ENCODE measurements at places on chromosomes 5 and 9. TPM values are rescaled to one million over a fixed set of nuclear protein-coding genes. Genes with fewer than 3 reads are reported as not detected.

DNA sequence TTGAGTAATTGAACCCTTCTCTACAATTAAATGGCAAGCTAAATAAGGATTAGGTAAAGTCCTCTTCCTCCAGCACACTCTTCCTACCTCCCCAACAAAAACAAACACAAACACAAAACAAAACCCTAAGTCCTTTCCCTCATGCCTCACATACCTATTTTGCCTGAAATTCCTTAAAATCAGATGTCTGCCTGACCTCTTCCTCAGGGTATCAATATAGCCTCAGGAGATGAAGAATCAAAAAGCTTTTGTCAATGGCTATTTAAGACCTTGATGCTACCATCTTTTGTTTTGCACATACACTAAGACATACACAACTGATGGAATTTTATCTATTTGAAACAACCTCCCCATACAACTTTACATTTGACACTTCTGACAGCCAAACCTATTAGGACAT, 75.1 kb downstream of the TUSC1 start:
- H3K4me3 ChIP-seq = no peak overlapping the region
- DNase-seq = no peak
- no peaks in the 10 kb centered on the region for H3K4me1 ChIP-seq
- H3K27me3 ChIP-seq = no peaks in the 10 kb centered on the region
- H3K27ac ChIP-seq = no peak overlapping the region

DNA sequence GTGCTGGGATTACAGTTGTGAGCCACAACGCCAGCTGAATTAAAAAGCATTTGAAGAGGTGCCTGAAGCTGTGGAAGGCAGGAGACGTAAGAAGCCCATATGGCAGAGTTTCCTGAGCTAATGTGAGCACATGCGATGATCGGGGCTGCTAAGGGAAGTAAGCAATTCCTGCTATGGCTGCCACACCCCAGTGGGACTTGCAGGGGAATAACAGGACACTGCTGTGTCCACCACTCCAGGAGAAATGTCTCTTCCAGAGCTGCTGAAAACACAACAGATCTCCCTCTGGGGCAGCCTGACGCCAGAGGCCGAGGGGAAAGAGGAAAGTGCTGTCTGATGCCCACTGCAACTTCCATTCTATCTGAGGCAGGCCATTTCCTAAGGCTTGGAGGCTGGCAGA, 46.2 kb upstream of the ANKRD55 start:
- no peaks in the 10 kb centered on the region for H3K27me3 ChIP-seq
- H3K36me3 ChIP-seq = no peaks in the 10 kb centered on the region
- H3K4me3 ChIP-seq = no peak overlapping the region
- H3K27ac ChIP-seq = no peak overlapping the region
- DNase-seq = no peak
- H3K4me1 ChIP-seq = peaks cover 17% of the 10 kb centered on the region

Gene KCNV2
- not detected for total RNA-seq

Gene CTNND2
- total RNA-seq = 8.6 TPM

All from right atrium auricular region (tissue), 2 donors.